ENCODE measurements at places on chromosomes 16 and 17.

- no peaks in the 10 kb centered on the region for H3K27me3 ChIP-seq
- H3K4me1 ChIP-seq: peaks cover 4% of the 10 kb centered on the region
- H3K36me3 ChIP-seq: no peaks in the 10 kb centered on the region
- H3K27ac ChIP-seq: no peak overlapping the region
- no peak overlapping the region for H3K4me3 ChIP-seq
These were observed 24.6 kb upstream of the BRD7 start for GRCh38 chr16:50393416-50393815.

- H3K4me3 ChIP-seq: no peak overlapping the region
- H3K27me3 ChIP-seq: no peaks in the 10 kb centered on the region
- no peaks in the 10 kb centered on the region for H3K36me3 ChIP-seq
- DNase-seq: no peak
These were observed 5.9 kb downstream of the CHST5 start for GRCh38 chr16:75529959-75530358.

DNA sequence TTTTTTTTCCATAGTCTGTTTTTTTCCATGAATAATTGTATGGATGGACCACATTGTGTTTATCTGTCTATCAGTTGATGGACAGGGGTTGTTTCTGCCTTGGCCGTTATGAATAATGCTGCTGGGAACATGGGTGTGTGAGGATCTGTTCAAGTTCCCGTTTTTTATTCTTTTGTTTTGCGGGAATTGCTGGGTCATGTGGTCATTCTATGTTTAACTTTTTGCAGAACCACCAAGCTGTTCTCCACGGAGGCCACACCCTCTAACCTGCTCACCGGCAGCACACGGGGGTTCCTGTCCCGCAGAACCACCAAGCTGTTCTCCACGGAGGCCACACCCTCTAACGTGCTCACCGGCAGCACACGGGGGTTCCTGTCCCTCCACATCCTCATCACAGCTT lies 5.9 kb upstream of the MSLN start:
- peaks cover 3% of the 10 kb centered on the region for H3K4me1 ChIP-seq
- H3K4me3 ChIP-seq: no peak overlapping the region
- H3K36me3 ChIP-seq: no peaks in the 10 kb centered on the region
- no peaks in the 10 kb centered on the region for H3K27me3 ChIP-seq

GRCh38 chr17:27423651-27424050 lies 32.6 kb upstream of the KSR1 start:
- no peak overlapping the region for H3K27ac ChIP-seq
- H3K4me3 ChIP-seq: no peak overlapping the region
- no peaks in the 10 kb centered on the region for H3K36me3 ChIP-seq
- no peaks in the 10 kb centered on the region for H3K4me1 ChIP-seq
- no peaks in the 10 kb centered on the region for H3K27me3 ChIP-seq

DNA sequence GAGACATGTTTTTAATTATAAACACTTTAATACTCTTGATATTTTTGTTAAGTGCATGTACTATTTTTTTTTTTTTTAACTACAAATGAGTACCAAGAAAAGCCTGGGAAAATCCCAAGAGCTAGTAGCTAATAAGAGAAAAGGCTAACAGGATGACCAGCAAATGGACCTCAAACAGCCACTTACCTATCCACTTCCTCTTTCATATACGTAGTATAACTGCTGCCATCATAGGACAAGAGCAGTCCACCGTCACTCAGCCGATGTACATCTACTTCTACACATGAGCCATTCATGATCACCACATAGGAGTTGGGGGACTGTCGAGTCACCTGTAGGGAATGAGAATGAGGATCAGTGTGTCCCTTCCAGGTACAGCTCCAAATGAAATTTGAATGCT lies 128.0 kb upstream of the C17orf78 start:
- DNase-seq: no peak
- no peaks in the 10 kb centered on the region for H3K27me3 ChIP-seq
- peaks cover 25% of the 10 kb centered on the region for H3K36me3 ChIP-seq
- no peaks in the 10 kb centered on the region for H3K4me1 ChIP-seq

DNA sequence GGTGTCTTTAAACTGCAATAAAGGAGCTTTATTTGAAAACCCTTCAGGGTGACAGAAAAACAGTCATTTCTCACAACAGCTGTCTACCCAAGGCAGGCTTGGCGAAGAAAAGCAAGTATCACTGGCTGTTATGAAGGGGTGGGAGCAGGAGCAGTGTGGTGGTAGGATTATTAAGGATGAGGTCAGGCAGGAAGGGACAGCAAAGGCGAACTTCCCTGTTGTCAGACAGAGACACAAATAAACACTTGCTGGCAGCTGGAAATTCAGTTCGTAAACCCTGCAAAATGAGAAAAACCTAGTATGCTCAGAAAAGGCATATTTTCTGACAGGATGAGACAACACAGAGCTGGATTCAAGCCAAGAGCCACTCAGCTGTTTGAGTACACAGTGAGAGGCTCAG lies 416.3 kb upstream of the CDH5 start:
- H3K36me3 ChIP-seq: no peaks in the 10 kb centered on the region
- no peak overlapping the region for H3K4me3 ChIP-seq
- H3K4me1 ChIP-seq: no peaks in the 10 kb centered on the region
- no peaks in the 10 kb centered on the region for H3K27me3 ChIP-seq
- H3K27ac ChIP-seq: no peak overlapping the region
- DNase-seq: no peak

- DNase-seq: no peak
- peaks cover 3% of the 10 kb centered on the region for H3K36me3 ChIP-seq
- H3K27me3 ChIP-seq: no peaks in the 10 kb centered on the region
- H3K4me1 ChIP-seq: no peaks in the 10 kb centered on the region
These were observed 2.1 kb upstream of the UBB start for GRCh38 chr17:16378636-16379282.

DNA sequence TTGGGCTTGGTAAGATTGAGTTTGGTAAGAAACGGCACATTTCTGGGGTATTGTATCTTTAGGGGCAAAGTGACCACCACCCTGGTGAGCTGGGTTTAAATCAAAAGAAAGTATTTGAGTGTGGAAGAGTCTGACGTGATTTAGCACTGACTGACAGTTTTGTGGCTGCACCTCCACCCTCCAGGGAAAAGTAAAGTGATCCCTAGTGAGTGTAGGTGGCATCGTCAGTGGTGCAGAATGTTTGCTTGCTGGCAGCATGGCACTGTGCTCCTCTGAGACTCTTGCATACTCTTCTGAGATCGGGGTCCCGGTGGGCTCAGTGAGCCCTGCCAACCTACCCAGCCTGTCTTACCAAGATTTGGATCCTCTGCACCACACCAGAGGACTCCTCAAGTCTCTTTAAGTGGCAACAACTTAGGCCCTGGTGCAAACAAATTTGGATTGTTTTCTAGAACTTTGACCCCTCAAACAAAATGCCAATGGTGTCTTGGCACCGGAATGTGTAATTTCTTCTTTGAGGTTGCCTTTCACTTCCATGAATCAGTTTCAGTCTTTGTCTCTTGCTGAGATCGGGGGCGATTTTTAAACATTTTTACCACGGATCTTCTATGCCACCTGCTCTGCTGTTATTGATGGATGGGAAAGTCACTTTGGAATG lies 2.8 kb downstream of the PRKCB start:
- H3K27me3 ChIP-seq: peaks cover 11% of the 10 kb centered on the region
- H3K4me1 ChIP-seq: peaks cover 8% of the 10 kb centered on the region
- DNase-seq: no peak
- no peak overlapping the region for H3K4me3 ChIP-seq
- no peak overlapping the region for H3K27ac ChIP-seq

DNA sequence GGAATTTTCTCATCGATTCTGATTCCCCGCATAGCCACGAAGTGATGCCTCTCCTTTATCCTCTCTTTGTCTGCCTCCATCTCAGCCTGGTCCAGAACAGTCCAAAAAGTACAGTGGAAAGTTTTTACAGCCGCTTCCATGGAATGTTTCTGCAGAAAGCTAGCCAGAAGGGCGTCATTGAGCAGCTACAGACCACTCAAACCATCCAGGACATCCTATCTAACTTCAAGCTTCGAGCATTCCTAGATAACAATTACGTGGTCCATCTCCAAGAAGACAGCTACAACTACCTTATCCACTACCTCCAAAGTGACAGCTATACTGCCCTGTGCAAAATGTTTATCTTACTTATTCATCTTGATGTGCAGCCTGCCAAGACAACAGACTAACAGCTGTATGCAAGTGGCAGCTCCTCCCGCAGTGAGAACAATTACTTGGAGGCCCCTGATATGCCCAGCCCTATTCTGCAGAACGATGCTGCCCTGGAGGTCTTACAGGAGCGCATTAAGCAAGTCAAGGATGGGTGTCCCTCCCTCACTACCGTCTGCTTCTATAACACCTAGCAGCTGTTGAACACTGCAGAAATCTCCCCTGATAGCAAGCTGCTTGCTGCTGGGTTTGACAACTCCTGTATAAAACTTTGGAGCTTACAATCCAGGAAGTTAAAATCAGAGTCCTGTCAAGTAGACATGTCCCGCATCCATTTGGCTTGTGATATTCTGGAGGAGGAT lies 38.9 kb downstream of the SLFN12L start:
- no peaks in the 10 kb centered on the region for H3K36me3 ChIP-seq
- peaks cover 53% of the 10 kb centered on the region for H3K27me3 ChIP-seq
- DNase-seq: no peak

DNA sequence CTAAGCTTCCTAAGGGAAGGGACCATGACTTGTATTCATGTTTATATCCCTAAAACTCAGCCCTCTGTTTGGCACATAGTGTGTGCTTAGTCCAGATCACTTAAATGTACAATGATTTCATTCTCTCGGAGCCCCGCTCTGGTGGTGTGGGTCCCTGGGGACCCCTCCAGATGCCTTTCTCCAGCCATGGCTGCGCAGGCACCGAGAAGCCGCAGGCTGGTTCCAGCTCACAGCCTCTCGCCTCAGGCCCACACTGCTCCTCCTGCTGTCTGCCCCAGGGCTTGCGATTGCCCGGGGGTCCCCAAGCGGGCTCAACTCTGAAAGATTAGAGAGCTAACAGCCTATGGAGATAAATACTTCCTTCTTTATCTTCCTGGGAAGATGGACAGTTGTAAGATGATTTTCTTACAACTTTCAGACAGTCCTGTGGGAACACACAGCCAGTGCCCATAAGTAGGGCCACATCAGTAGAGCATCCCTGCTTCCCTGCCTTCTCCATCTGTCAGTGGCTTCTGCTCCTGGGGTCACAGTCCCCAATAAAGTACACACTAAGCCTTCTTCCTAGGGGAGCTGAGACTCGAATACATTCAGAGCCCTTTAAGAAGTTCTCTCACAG lies 66.2 kb downstream of the CENPV start:
- DNase-seq: no peak
- no peak overlapping the region for H3K27ac ChIP-seq
- H3K36me3 ChIP-seq: no peaks in the 10 kb centered on the region
- no peak overlapping the region for H3K4me3 ChIP-seq

DNA sequence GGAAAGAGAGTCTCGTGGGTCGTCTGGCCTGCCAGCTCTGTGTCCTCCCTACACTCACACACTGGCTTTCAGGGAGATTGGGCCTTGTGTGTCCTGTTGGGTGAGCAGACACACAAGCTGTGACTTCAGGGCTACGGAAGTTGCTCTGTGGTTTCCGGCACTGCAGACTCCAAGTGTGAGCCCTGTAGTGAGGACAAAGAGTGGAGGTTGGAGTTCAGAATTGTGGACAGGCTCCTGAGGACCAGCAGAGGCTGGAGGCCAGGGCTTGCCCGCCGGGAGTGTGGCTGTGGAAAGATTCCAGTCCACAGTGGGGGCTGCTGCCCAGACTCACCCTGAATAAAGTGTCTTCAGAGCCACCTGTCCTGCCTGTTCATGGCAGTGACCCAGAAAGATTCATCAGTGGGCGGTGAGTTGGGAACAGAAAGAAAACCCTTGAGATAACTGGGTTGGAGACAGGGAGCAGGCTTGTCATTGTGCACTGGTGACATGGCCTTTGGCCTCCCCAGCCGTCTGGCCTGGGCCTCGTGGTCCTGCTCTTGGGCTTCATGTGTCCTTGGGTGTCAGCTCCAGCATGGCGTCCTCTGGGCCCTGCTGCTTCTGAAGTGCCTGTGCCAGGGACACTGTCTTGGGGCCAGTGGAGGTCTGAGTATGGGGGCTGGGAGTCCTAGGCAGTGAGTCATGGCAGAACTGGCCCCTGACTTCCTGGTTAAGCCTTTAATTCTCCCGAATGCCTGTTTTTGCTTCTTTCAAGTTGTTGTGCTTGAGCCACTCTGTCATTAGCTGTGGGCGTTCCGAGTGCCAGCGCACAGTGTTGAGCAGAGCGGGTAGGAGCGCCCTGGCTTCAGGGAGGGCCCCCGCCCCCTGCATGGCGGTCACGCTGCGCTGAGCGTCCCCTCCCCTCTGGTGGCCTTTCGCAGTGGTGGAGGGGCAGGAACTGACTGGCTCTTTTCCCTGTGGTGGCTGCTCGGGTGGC lies 19.9 kb upstream of the ZNF750 start:
- no peaks in the 10 kb centered on the region for H3K36me3 ChIP-seq
- DNase-seq: no peak
- peaks cover 2% of the 10 kb centered on the region for H3K4me1 ChIP-seq
- no peak overlapping the region for H3K4me3 ChIP-seq

DNA sequence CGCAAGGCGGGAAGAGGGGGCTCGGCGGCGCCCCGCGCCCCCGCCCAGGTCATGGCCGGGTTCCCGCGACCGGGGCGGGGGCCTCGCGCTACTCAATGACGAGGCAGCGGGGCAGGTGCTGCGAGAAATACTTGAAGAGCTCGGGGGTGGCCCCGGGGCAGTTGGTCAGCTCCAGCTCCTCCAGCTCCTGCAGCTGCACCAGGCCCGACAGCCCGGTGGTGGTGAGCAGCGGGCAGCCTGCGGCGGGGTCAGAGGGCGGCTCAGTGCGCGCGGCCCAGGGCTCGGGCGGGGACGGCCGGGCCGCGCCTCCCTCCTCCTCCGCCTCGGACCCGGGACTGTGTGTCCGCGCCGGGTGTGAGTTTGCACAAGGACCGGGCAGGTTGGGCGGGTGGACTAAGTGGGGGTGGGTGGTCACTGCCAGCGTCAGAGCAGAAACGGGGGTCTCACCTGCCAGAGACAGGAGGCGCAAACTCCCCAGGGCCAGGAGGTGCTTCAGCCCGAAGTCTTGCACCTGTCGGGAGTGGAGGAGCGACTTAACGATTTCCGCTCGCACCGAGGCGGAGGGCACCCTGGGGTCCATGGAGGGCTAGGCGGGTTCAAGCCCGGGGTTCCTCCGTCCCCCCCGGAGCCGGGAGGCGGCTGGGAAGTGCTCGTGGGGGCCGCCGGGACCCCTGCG lies 4.1 kb upstream of the WDR24 start:
- peaks cover under 1% of the 10 kb centered on the region for H3K36me3 ChIP-seq
- DNase-seq: no peak
- H3K27ac ChIP-seq: no peak overlapping the region
- peaks cover 4% of the 10 kb centered on the region for H3K27me3 ChIP-seq
- peak overlapping the region; percentile 48 for H3K4me3 ChIP-seq

- no peaks in the 10 kb centered on the region for H3K36me3 ChIP-seq
- no peaks in the 10 kb centered on the region for H3K27me3 ChIP-seq
- DNase-seq: no peak
These were observed 6.4 kb downstream of the CCL18 start for GRCh38 chr17:36070427-36070826.

- DNase-seq: no peak
- H3K4me1 ChIP-seq: no peaks in the 10 kb centered on the region
- H3K27me3 ChIP-seq: no peaks in the 10 kb centered on the region
- no peak overlapping the region for H3K27ac ChIP-seq
These were observed 217.4 kb upstream of the ZFHX3 start for GRCh38 chr16:73265124-73265837.

Data from iPS DF 6.9 (cell line).